Lung microvascular endothelial cell (primary cell): ENCODE measurements at places on chromosomes 16 and 17. TPM values are rescaled to one million over a fixed set of nuclear protein-coding genes. Genes with fewer than 3 reads are reported as not detected.

DNA sequence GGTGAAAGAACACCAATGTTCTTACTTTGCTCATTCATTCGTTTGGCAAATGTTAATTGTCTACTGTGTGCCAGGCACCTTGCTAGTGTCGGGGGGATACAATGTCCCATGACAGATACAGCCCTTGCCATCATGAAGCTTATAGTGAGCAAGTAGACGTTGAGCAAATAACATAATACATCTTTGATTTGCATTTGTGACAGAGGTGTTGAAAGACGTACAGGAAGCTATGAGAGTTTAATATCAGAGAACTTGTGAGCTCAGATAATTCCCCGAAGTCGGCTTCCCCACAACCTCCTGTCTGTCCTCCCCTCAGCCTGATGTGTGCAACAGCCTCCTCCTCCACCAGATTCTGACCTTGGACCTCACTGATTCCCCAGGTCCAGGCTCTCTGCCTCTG lies 138.0 kb upstream of the SDK2 start:
- no peak for DNase-seq

- no peak for DNase-seq
Observed at GRCh38 chr16:4675864-4676786, 17.2 kb upstream of the NUDT16L1 start.

DNA sequence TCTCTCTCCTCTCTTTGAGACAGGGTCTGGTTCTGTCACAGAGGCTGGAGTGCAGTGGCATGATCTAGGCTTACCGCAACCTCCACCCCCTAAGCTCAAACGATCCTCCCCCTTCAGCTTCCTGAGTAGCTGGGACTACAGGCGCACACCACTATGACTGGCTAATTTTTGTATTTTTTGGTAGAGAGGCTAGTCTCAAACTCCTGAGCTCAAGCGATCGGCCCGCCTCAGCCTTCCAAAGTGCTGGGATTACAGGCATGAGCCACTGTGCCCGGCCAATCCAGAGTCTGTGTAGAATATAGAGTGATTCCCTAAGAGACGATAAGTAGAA lies 65.8 kb upstream of the RPH3AL start:
- no peak for DNase-seq

DNA sequence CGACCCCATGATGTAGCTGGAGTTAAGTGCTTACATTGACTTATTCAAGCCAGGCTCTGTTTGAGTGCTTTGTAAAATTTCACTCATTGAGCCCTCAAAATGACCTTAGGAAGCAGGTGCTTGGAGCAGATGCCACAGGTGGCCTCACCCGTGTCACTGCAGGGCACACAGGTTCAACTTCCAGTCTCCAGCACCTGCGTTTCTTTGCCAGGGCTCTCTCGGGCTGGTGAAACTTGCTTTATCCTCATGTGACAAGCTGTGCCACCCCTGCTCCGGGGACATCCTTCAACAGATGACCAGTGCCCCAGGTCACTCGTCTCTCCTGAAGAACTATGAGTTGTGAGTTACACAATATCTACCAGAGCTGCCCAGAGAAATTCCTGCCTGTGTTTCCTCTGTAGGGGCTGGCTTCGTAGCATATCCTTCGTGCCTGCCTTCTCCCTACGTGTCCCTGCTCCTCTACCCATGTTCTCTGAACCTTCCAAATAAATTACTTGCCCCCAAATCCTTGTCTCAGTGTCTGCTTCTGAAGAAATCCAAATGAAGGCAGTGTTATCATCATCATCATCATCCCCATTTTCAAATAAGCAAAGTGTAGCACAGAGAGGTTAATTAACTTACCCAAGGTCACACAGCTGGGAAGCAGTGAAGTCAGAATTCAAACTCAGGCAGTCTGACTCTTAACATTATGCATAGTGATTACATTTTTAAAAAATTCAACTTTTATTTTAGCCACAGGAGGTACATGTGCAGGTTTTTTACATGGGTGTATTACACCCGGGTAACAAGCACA lies 352.5 kb downstream of the NPIPA8 start:
- no peak for DNase-seq

GRCh38 chr17:2368359-2368758 lies 31.1 kb downstream of the SGSM2 start:
- no peak for DNase-seq

GRCh38 chr17:48597778-48598631 lies 4.4 kb upstream of the HOXB5 start:
- peak; percentile 58 for DNase-seq

DNA sequence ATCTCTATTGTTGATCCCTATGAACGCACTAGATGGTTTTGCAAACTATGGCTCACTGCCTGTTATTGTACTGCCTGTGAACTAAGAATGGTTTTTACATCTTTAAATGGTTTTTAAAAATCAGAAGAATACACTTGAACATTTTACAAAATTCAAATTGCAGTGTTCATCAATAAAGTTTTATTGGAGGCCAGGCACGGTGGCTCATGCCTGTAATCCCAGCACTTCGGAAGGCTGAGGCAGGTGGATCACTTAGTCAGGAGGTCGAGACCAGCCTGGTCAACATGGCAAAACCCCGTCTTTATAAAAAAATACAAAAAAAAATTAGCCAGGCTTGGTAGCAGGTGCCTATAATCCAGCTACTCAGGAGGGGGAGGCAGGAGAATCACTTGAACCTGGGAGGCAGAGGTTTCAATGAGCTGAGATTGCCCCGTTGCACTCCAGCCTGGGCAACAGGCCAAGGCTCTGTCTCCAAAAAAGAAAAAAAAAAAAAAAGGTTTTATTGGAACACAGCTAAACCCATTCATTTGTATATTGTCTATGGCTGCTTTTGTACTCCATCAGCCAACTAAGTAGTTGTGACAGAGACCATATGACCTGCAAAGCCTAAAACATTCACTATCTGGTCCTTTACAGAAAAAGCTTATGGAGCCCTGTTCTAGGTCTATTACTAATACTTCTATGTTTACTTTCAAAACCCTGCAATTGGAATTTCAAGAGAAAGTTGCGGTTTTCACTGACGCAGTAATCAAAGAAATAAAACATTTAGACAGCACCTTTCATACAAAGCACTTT lies 18.9 kb downstream of the IKZF3 start:
- no peak for DNase-seq

DNA sequence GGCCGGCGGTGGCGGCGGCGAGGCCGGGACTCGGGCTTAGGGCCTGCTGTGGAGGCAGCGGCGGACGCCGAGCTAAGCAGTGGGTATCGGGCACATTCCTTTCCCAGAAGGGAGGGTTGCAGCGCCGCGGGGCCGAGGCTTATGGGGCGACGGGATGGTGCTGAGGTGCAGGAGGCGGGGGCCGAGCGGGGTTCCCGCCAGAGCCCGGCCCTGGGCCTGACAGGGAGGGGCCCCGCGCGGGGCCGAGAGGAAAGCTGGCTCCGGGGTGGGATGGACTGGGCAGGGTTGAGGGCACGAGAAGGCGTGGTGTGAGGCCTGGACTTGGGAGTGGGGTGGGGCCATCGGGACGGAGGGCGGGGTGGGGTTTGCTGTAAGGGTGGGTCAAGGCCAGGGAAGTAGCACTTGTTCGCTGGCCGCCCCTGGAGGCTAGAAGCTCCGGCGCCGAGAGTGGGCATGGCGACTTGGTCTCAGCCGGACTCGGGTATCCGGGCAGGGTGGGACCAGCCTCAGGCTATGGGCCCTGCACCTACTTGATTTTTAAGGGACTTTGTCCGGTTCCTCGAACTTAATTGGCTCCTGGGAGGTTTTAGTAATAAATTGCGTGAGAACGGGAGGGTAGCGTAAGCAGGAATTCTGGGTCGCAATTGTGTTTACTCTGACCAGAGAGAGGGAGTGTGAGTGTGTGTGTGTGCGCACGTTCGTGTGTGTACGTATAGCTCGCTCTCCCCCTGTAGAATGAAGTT lies 396 bp downstream of the NFE2L1 start:
- peak; percentile 95 for DNase-seq

DNA sequence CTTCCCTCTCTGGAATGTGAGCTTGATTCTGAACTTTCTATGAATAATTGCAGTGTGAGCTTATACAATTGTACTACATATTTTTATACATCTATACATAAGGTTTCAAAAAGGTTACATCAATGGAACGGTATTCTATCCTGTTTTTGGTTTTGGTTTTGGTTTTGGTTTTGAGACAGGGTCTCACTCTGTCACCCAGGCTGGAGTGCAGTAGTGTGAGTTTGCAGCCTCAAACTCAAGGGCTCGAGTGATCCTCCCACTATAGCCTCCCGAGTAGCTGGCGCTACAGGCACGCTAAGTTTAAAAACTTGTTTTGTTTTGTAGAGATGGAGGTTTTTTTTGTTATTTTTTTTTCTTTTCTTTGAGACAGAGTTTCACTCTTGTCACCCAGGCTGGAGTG lies 1.1 kb downstream of the CTRB1 start:
- DNase-seq = no peak

DNA sequence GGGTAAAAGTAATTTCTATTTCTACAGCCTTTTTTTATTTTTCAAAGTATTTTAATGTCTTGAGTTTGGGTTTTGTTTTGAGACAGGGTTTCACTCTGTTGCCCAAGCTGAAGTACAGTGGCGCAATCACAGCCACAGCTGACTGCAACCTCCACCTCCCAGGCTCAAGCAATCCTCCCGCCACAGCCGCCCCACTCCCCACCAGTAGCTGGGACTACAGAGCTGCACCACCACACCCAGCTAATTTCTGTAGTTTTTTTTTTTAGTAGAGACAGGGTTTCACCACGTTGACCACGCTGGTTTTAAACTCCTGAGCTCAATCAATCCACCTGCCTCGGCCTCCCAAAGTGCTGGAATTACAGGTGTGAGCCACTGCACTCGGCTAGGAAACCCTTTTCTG lies 44.0 kb downstream of the TUBD1 start:
- DNase-seq = no peak

GRCh38 chr16:13926464-13926863 lies 6.5 kb downstream of the ERCC4 start:
- DNase-seq = no peak

DNA sequence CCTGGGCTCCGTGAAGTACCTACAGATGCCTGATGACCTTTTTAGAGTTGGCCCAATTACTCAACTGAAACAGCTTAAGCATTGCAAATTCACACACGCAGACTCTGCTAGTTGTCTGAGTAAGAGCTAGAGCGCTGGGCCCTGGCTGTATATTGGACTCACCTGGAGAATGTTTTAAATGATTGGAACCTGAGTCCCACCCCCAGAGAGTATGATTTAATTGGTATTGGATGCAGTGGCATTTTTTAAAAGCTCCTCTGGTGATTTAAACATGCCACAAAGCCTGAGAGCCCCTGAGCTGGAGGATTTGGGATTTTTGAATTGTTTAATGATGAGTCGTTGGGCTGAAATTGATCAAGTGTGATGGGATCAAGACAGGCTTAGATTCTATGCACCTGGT lies 143.9 kb upstream of the SDK2 start:
- no peak for DNase-seq

- DNase-seq = no peak
Observed at GRCh38 chr17:74882517-74883240, 9.9 kb upstream of the FDXR start.

GRCh38 chr16:17471719-17472461 lies 1.1 kb upstream of the XYLT1 start:
- no peak for DNase-seq

DNA sequence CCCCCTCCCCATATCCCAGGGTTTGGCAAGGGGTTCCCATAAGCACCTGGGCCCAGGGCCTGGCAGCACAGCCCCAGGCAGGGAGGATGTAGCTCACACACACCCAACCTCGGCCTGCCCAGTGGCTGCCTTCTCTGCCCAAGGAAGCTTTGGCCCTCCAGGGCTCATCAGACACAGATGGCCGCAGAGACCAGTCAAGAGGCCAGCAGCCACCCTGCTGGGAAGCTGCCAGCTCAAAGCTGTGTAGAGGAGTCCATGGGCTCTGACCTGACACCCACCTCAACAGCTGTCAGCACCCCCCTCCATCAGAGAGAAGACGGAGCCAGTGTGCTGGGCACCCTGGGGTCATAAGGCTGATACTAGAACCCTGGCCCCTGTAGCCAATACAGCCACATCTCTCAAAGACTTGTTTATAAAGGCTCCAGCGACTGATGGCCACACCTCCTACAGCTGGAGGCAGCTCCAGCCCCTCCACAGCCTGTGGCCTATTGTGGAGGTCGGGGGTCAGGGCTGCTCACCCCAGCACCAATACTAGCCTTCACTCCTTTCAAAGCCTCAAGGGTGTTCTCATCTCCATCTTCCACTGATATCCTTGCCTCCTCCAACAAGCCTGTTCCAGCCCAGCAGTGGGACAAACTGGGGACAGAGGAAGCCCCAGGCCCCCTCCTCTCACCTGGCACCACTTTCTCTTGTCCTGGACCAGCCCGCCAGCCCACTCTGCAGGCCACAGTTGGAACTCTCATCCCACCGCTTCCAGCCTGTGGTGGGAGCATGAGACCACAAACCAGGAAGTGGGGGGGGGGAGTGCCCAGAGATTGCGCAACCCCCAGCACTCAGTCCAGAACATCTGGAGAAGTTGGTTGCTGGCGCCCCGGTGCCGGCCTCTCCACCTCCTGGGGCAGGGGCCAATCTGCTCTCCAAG lies 2.2 kb upstream of the MPG start:
- DNase-seq = peak; percentile 76

GRCh38 chr17:30000001-30000754 lies 58.7 kb downstream of the EFCAB5 start:
- peak; percentile 19 for DNase-seq

DNA sequence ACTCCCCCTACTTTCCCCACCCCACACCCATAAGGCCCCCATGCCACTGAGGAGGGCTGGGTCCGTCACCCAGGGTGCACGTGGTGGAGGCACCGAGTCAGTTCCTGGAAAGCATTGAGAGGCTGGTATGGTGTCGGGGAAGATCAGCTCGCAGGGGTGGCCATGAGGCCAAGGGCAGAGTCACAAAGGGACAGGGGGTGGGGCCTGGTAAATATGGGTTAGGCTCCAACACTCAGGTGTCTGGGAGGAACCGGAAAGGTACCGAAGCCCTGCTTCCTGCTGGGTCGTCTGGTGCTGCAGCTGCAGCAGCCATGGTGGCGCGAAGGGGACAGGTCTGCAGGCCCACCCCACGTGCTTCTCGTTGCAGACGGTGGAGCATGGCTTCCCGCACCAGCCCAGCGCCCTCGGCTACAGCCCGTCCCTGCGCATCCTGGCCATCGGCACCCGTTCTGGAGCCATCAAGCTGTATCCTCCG lies 30.2 kb downstream of the LLGL2 start:
- DNase-seq = no peak

Gene SLC6A2
- not detected in 2 replicates for total RNA-seq

Gene INCA1
- 0.22 and 0.40 TPM in 2 replicates for total RNA-seq

Gene CLCN7
- 62.5 and 69.8 TPM in 2 replicates for total RNA-seq

Gene OR3A2
- total RNA-seq = not detected in 2 replicates

Gene ZFHX3
- total RNA-seq = 3.7 and 7.9 TPM in 2 replicates

Gene ARL5C
- not detected in 2 replicates for total RNA-seq

Gene FOXL1
- total RNA-seq = 0.60 and 1.1 TPM in 2 replicates
